Gastrocnemius medialis (tissue), 4 donors: ENCODE measurements at places on chromosomes 2 and 18.

DNA sequence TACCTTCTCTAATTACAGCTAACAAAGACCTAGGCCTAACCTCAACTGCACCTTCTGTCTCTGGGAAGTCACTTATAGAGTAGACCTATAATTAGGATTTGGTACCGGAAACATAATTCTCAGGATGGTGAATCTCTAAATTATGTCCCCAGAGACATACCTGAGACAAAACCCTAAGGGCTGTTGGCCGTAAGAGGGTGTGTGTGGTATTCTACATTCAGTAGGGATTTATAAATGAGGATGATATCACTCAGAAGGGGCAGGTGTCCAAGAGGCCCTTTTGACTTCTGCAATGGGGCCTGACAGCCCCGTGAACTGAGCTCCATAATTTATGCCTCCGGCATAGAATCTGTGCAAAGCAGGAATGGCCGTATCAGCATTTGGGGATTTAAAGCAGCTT, 13.5 kb upstream of the DARS1 start:
- no peak for DNase-seq

- no peak for DNase-seq
Observed at GRCh38 chr2:235889302-235889630, 278.9 kb downstream of the GBX2 start.

GRCh38 chr2:9092383-9093282, 89.1 kb upstream of the MBOAT2 start:
- DNase-seq = no peak

DNA sequence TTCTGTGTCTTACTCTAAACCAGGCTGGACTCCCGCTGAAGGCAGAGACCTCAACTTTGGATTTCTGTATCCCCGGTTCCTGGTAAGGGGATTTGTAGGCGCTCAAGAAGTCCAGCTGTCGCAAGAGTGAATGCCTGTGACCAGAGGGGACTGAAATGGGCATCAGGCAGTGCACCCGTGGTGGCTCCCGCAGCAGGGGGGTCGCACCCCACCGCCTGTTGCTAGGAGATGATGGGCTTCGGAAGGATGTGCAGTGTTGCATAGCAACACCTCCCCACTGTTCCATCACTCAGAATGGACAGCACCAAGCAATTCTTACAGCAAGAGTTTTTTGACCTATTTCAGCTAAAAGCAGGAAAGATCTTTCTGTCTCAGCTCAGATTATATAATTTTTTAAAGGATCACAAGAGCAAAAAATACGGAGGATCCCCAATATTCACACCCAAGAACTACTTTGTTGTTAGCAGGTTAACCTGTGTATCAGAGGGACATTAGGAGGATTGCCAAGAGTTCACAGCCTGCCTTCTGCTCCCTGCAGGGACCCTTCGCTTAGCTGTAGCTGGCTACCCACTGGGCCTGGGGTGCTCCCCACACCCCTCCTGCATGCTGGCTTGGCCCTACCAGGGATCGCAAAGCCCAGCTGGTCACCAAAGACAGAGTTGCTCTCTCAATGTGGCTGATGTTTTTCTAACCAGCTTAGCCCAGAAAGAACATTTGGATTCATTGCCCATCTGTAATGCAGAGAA, 63.8 kb downstream of the SOWAHC start:
- DNase-seq = no peak
